ENCODE measurements at places on chromosomes 1 and 21.

GRCh38 chr1:231072502-231073094 is 32.5 kb upstream of the FAM89A start:
- DNase-seq = no peak

DNA sequence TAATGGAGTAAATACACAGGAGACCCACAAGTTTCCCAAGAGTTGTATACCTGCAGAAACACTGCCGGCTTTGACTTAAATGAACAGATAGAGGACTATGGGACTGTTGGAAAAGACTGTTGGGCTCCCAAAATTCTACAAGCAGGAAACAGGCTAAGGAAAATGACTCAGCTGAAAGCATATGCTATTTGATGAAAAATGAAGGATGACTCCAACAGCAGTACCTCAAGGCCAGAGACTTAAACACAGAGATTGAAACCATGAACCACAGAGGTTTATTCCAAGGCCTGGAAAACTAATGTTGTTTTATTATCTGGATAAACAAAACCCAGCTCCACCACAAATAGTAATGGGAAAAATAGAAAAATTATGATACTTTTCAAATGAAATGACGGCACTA is 187.7 kb downstream of the TNFSF18 start:
- no peak for DNase-seq

DNA sequence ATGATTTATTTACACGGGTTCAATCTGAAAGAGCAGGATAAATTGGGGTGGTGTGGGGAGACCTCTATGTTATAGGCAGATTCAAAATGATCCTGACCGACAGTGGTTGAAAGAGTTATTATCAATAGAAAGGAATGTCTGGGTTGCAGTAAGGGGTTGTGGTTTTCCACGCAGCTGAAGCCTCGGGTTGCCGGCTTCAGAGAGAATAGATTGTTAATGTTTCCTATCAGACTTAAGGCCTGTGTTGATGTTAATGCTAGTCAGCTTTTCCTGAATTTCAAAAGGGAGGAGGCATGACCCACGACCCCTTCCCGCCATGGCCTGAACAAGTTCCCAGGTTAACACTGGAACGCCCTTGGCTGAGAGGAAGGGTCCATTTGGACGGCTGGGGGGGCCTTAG is 2.2 kb upstream of the UBE2J2 start:
- no peak for DNase-seq

- no peak for DNase-seq
Observed at GRCh38 chr1:119361620-119362344, 6.8 kb upstream of the HAO2 start.

DNA sequence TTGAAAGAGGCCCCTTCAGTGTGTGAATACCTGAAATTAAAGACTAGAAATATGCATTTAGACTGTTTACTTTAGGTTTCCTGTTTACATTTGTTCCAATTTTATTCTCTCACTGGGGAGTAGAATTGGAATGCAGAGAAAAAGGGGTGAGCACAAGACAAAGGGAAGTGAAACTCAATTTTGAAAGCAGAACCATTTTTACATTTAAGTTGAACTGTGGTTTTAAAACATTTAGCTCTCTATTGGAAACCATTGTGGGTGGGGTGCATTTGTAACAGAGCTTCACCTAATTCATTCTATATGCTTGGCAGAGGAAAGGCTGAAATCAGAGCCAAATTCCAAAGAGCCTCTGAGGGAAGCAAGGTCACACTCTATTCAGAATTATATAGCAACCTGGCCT is 235.3 kb upstream of the C1orf105 start:
- DNase-seq = no peak

Measured in bronchial epithelial cell (primary cell).